ENCODE measurements at places on chromosomes 1 and 21.

DNA sequence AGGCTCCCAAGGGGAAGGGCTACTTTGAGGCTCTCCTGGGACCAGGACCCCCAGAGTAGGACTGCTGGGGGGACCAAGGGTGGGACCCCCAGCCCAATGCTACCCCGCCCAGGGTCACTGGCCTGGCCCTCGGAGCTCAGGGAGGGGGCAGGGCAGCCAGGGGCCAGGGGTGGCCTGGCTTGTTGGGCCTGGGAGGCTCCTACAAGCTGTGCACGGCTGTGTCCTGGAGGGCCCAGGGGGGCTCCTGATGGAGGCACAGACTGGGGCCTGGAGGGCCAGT is 2.2 kb downstream of the HES4 start:
- no peak for DNase-seq

DNA sequence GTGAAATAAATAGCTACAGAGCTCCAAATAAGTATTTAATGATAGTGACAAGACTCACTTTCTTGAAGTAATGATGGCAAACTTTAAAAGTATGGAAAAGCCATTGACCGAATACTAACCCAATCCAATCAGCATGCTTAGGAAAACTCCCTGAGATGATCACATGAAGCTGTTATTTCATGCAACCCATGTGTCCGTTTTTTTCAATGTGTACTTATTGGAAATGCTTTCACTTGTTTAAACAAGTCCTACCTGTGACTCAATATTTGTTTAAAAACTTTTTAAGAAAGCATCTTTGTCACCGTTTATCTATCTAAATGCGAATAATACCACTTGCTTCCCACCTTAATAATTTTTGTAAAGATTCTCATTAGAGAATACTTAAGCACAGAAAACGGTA is 185.8 kb downstream of the NRIP1 start:
- no peak for DNase-seq

- no peak for DNase-seq
Measured at GRCh38 chr1:11156963-11157362, 32.2 kb upstream of the ANGPTL7 start.

- no peak for DNase-seq
Measured at GRCh38 chr1:96465441-96465840, 256.1 kb upstream of the PTBP2 start.

DNA sequence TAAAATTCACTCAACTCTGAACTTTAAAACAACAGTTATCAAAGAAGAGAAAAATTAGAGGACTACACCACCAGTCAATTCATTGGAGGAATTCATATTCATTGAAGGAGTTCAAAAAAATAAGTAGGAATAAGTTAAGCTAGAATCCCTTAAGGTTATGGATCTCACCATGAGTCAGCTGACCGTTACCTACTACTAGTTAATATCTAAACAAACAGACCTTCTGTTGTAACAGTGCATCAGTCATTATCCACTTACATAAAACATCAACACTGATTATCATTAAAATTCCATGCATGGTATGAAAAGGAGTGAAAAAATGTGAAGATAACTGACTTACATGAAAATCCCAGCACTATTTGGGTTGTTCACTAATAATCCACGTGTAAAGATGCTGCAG is 44.9 kb downstream of the FOXJ3 start:
- DNase-seq: no peak

DNA sequence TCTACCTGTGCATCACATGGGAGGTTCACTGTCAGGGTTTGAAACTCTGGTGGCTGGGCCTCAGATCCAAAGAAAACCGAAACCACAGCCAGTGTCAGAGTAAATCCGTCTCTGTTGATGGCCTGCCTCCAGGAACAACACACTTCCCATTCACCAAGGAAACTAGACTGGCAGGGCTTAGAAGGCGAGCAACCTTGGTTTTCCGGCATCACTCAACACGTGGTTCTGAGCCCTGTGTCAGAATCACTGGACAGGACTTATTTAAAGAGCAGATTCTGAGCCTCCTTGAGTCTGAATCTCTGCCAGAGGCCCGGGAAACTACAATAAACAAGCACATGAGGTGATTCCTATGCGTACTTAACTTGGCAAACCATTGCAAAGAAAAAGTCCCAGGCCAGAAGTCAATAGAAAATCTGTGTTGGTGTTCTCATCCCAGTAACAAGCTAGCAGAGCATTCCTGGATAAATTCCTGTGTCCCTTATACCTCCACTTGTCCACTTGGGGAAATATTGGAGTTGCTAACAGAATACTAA is 70.0 kb downstream of the KCTD3 start:
- no peak for DNase-seq

DNA sequence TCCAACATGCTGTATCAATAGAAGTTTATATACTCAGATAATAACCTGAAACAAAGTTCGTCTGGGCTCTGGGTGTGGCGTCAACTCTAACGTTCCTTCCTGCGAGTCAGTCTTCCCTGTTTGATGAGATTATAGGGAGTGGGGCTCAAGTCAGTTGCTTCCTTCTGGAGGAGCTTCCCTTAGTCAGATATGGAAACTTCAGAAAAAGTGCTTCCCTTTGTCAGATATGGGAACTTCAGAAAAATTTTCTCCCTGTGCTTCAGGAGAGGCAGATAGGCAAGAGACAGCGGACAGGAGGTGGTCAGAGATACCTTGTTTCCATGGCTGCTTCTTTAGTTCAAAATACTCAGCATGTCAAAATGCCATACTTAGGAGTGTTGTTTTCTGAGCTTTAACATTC is 51.1 kb upstream of the PRDX6 start:
- DNase-seq: no peak

GRCh38 chr21:46509741-46510502 is 51.2 kb downstream of the DIP2A start:
- no peak for DNase-seq

- DNase-seq: no peak
Measured at GRCh38 chr1:82463951-82464350, 663.2 kb downstream of the ADGRL2 start.

DNA sequence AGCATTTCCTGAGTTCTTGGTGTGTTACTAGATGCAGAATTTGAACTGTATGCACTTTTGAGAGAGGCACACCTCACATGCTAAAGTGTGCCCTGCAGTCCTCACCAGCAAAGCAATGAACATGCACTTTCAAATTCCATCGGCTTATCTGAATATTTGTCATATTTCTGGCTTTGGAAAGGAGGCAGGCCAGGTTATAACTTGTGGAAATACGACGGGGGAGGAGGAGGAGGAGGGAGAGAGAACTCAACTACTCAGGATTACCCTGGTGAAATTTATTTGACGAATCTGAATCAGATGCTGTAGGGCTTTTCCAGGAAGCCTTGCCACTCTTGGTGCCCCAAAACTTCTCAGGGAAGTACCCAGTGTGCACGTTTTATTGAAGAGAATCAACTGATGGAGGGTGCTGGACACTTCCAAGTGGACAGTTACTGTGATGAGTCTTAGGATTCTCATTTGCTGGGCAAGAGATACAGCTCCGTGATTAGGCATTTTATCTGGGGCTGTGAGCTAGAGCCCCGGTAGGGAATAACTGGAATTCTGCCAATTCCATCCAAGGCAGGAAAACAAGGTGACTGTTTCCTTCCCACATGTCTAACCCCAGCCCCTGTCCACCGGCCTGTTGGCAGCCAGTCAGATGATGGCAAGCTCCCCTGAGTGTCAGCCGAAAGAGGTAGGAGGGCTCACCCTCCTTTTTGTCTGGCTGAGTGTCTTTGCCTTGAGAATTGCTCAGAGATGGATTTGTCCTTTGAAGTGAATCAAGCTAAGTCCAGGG is 3.8 kb downstream of the PDPN start:
- no peak for DNase-seq

DNA sequence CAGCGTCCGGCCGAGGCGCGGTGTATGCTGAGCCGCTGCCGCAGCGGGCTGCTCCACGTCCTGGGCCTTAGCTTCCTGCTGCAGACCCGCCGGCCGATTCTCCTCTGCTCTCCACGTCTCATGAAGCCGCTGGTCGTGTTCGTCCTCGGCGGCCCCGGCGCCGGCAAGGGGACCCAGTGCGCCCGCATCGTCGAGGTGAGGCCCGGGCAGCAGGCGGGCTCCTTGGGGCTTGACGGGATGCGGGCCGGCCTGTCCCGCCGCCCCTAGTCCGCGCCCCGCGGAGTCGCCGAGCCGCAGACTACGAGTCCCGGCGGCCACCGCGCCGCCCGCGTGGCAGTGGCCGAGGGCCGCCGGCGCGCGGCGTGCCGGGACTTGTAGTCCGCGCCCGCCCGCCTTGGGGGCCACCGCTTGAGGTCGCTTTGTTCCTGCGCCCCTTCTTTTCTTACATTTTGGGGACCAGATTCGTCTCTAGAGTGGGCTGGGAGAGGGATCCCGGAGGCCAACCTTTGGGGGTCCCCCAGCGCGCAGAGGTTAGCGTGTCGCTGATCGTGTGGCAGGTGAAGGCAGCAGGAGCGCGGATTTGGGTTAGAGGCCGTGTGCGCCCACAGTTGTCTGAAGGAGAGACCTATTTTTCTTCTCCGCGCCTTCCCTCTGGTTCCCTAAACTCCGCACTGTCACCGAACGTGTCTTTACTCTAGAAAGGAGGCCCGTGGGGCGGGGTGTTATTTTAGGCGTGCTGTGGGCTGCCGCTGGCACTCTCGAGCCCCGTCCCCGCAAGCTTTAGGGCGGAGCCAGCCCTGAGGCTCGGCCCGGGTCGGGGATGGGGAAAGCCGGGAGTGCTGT is 553 bp downstream of the CMPK1 start:
- peak; percentile 73 for DNase-seq

DNA sequence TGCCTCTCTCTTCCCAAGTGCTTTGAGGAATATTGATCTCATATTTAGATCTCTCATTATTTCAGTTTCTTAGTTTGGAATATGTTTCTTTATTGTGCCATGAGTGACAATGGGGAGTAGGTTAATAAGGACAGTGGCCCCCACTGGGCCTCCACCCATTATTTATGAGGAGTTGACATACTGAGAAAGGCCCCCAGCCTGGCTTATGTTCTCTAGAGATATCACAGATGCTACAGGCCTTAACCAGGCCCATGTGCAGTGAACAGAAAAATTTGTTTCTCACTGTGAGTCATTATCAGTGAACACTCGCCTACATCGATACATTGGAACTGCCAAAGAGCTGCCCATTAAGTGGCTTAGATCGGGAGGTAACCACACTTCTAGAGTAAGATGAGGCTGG is 35.7 kb upstream of the SYT6 start:
- no peak for DNase-seq

GRCh38 chr1:93814059-93814794 is 64.8 kb downstream of the DNTTIP2 start:
- peak; percentile 74 for DNase-seq

DNA sequence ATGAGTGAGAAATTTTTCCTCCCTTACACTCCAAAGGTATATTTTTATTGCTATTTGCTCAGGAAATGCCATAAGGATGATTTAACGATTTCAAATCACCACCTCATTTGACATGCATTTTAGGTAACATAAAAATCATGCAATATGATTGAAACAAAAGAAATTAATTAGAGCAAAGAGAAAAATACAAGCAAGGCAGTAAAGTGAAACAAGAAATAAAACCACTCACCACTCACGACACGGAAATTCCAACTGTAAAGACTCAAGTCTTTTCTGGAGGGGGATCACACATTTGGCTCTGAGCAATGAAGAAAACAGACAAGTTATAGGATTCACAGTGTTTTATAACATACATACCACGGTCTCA is 86.8 kb upstream of the ARHGAP29 start:
- no peak for DNase-seq

Data from NCI-H1436 (cell line).